ENCODE measurements at places on chromosomes 4 and X. TPM values are rescaled to one million over a fixed set of nuclear protein-coding genes. Genes with fewer than 3 reads are reported as not detected.

Gene TMPRSS11E
- not detected for total RNA-seq

DNA sequence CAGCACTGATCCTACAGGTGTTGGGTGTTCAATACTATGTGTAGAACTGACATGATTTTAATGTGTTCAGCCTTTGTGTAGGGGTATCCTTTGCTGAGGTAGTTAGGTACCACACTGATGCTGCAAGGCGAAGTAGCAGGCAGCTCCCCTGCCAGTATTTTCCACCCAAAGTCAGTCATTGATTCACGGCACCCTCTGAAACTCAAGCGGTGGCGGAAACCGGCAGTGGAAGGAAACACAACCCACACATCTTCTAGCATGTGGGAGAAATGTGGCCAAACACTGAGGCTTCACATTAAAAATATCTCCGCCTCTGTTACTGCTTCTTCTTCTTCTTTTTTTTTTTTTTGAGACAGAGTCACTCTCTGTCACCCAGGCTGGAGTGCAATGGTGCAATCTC is 126.3 kb downstream of the AASDH start:
- DNase-seq: no peak

GRCh38 chrX:153935326-153935851 is 552 bp upstream of the NAA10 start:
- DNase-seq: no peak

DNA sequence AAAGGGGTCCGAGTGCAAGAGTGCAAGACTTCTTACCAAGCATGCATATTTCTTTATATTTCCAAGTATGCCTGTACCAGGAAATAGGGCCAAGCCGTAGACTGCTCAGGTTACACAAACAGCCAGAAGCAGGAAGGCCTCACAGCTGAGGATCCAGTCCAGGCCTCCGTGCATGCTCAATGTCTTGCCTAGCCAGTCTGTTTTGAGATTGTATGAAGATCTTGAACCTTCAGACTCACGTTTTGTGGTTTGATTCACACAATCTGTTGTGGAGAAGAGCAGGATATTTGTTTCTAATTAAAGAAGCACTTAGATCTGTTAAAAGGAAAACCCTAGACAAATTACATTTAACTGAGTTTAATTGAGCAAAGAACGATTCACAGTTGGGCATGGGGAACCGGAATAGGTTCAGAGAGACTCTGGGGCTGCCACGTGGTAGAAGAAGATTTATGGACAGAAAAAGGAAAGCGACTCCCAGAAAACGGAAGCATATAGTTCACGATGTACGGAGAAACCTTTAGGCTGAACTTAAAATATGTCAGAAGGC is 1.2 kb downstream of the MGST2 start:
- peak; percentile 79 for DNase-seq
